ENCODE measurements at places on chromosomes 16 and 17. TPM values are rescaled to one million over a fixed set of nuclear protein-coding genes. Genes with fewer than 3 reads are reported as not detected.

The KCNAB3 gene
- 0.21 TPM for total RNA-seq

The PLD6 gene
- total RNA-seq = 13.7 TPM

The CALB2 gene
- total RNA-seq = 0.21 TPM

The KRT38 gene
- total RNA-seq = 0.07 TPM

The EMP2 gene
- 33.9 TPM for total RNA-seq

The SLC38A8 gene
- total RNA-seq = 0.34 TPM

The EVI2A gene
- total RNA-seq = not detected

The CCL16 gene
- not detected for total RNA-seq

The EME1 gene
- total RNA-seq = 0.68 TPM

The SPIRE2 gene
- total RNA-seq = 2.9 TPM

The KRTAP1-5 gene
- total RNA-seq = not detected

The TNK1 gene
- 5.8 TPM for total RNA-seq

The RNF157 gene
- under 0.01 TPM for total RNA-seq

The RNU2-1 gene
- not detected for total RNA-seq

The ARHGDIG gene
- total RNA-seq = 0.34 TPM

The TEKT1 gene
- total RNA-seq = not detected

The DRC7 gene
- total RNA-seq = not detected

The NPIPA5 gene
- 2.1 TPM for total RNA-seq

The KCNH4 gene
- total RNA-seq = not detected

The INTS2 gene
- 24.6 TPM for total RNA-seq

The CDR2L gene
- total RNA-seq = 6.2 TPM

The KCNG4 gene
- not detected for total RNA-seq

The SYT17 gene
- total RNA-seq = 0.34 TPM

Data from nasal cavity respiratory epithelium epithelial cell of viscerocranial mucosa (primary cell).